ENCODE measurements at places on chromosomes 11 and 22. TPM values are rescaled to one million over a fixed set of nuclear protein-coding genes. Genes with fewer than 3 reads are reported as not detected.

Gene PGA3
- total RNA-seq, result not detected

Gene LRRN4CL
- 0.85 TPM for total RNA-seq

Gene MUC5AC
- not detected for total RNA-seq

Gene ARHGEF17
- 8.3 TPM for total RNA-seq

Gene MOGAT2
- total RNA-seq, result not detected

Gene OR5B21
- not detected for total RNA-seq

Gene ZC3H7B
- total RNA-seq, result 72.2 TPM

Gene BCO2
- total RNA-seq, result 0.42 TPM

Gene ABCC8
- total RNA-seq, result not detected

Data from SJSA1 (cell line).